ENCODE measurements at places on chromosomes 11 and 22.

DNA sequence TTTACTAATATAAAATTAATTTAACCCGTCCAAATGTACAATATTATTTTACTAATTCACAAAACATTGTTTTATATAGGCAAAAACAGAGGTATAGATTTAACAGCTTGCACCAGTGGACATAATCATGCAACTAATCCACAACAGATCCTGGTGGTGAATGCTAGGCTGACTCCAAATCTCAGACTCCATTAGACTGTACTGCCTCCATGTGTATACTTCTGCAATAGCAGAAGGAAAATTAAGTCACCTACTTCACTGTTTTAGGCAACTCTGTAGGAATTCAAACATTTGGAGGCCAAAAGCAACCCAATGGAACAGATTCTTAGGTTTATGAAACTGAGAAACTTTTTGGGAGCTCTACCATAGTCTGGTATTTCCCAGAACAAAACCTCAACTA, 30.0 kb upstream of the RAB39A start:
- DNase-seq, result peak; percentile 15

GRCh38 chr11:77039491-77040400, 5.5 kb downstream of the B3GNT6 start:
- no peak for DNase-seq

DNA sequence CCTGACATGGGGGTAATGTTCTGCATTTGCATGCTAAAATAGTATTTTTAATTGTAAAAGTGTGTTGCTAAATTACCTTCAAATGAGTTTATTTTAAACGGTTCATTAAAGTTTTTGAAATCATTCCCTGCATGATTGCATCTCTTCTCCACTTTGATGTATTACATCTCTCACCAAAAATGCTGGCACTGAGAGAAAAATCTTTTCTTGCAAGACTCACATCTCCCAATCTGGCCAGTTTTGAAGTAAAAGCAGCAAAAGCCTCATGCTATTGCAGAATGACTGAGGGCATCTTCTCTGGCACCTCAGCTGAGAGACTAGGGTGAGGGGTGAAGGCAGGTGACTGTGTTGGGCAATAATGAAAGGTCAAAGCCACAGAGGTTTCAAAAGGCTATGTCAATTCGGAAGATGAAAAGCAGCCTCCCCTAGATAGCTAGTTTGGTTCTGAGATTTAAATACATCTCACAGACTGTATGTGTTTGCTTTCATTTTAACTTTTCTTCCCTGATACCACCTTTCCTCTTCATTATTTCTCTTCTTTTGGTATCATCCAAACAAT, 292.2 kb upstream of the RAG2 start:
- no peak for DNase-seq

DNA sequence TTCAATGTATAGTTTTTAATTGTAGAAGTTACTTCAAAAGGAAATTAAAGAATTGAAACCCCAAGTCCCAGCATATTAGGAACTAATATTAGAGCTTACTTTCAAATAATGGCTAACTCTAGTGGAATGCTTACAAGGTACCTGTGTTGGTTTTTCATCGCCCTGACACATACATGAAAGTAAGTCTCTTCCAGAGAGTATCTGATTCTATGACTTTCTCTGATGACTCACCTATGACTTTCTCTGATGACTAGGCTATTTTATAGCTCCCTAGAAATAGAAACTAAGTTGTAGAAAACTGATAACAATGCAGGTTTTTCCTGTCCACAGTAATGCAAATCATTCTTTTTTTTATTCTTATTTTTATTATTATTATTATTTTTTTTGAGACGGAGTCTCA, 33.6 kb upstream of the MMP7 start:
- DNase-seq, result peak; percentile 23

DNA sequence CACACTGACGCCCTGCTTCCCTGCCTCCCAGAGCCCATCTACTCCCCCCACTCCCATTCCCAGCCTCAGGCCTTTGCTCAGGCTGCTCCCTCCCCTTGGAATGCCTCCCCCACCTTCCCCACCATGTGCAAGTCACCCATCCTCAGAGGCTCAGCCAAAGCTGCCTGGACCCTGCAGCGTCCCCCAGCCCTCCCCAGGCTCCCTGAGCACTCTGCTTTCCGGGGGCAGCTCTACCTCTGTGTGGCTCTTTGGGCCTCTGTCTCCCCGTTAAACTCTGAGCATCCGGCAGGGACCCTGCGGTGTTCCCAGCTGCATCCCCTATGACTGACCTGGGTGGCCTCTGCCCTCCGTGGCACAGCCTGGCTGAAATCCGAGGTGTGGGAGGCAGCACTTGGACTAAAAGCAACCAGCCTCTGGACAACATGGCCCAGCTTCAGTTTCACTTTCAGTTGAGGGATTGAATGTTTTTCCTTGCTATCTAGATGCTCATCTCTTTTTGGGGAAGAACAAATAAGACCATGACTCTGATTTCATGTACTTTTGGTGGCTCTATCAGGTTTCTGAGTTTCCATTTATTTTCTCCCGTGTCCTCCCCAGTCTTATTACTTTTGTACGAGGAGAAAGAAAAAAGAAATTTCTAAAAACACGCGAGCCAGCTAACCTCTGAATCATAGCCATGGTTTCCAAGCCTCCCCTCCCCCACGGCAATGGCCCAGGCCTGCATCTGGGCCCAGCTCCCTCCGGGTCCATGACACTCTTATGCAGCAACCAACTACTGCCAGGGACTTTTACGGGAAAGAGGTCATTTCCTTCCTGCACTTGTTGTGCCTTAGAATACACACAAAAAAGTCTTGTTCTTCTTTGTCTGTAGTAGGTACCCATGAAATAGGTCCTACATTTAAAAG, 3.8 kb downstream of the APOL3 start:
- DNase-seq, result no peak

DNA sequence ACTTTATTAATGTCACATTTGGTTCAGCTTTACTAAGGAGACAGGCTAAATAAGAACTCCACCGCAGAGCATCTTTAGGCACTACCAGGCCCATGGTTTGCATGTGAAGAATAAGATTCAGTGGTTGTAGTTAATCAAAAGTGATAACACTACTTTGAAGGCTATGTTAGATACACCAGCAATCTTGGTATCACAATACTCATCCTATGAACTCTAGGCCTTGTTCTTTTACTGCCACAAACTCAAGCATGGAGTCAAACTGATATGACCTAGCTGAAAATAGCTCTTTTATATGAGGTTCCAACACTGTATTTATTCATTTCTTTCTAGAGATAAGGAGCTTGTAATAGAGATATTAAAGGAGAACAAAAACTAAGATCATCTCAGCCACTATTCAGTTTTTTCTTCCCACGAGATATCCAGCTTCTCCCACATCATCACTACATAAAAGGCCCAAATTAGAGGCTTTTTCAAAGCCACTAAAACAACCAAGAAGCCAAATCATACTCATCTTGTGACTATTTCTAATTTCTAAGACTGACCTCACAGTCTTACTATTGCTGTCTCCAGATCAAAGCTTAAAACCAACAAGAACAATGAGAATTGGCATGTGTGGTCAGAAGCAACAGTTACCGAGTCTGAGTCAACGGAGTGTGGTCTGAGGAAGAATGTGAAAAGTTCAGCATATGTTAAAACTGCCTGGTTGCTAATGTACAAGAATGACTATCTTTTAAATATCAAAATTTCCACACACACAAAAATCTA, 25.1 kb upstream of the GUCY1A2 start:
- peak; percentile 92 for DNase-seq

DNA sequence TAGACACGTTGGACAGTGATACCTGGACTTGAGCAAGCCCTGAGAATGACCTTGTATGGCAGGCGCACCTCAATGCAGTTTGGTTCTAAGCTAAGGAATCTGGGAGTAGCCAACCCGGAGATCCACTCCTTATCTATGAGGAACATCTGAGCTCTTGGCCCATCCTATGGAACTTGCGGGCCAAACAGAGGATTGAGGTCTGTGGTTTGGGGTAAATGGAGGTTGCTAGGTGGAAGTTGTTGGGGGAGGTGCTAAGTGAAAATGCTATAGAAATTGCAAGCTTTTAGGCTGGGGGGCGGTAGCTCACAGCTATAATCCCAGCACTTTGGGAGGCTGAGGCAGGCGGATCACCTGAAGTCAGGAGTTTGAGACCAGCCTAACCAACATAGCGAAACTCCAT, 8.9 kb downstream of the GDPD5 start:
- no peak for DNase-seq

- no peak for DNase-seq
These were observed 72.0 kb upstream of the MTNR1B start for GRCh38 chr11:92897487-92897886.

- DNase-seq, result peak; percentile 16
These were observed 6.5 kb upstream of the SPON1 start for GRCh38 chr11:13955971-13956421.

DNA sequence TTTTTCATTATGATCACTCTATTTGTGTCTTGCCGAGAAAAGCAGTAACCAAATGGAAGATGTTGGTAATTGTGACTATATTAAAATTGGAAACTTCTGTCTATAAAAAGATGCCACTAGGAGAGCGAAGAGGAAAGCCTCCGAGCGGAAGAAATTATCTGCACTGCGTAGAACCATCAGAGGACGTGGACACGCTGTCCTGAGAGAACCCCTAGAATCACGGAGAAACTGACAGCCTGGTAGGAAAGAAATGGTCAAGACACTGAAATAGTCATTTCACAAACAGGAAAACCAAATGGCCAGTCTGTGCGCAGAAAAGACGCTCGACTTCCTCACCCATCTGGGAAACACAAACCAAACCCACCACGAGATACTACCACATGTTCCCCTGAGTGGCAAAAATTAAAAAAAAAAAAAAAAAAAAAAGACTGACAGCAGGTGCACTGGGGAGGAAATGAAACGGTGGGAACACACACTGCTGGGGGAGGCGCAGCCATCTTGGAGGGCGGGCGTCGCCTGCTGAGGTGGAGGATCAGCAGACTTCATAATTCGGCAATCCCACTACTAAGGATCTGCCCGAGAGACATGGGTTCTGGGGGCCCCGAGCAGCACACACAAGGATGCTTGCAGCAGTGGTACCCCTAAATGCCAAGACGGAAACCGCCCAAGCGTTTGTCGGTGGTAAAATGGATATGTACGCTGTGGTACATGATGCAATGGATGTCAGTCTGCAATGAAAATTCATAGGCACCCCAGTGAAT, 21.3 kb downstream of the IFITM10 start:
- no peak for DNase-seq

DNA sequence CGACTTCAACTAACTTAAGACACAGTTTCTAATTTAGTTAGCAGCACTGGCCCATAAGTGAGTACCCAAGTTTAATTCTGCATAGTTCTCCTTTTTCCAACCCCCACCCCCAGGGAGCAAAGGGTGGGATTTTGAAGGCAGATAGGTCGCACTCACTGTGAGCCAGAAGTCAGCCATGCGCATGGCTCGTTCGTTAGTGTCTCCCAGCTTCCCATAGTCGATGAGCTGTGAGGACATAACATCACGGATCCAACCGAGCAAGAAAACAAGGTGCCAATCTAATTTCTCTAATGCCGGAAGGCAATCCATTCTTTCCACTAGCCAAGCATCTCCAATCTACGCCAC, 577 bp downstream of the MRPL17 start:
- no peak for DNase-seq

DNA sequence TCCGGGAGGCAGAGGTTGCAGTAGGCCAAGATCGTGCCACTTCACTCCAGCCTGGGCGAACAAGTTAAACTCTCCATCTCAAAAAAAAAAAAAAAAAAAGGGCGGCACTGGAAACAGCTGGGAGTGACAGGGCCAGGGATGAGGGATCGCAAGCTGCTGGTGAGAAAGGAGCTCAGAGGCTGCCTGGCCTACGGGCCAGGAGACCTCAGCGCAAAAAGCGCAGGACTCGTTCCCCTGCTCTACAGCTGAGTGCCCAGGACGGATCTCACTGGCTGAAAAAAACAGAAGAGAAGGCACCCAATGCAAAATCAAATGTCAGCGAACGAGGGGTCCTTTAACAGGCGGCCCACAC, 650 bp upstream of the NUP50 start:
- DNase-seq, result no peak

DNA sequence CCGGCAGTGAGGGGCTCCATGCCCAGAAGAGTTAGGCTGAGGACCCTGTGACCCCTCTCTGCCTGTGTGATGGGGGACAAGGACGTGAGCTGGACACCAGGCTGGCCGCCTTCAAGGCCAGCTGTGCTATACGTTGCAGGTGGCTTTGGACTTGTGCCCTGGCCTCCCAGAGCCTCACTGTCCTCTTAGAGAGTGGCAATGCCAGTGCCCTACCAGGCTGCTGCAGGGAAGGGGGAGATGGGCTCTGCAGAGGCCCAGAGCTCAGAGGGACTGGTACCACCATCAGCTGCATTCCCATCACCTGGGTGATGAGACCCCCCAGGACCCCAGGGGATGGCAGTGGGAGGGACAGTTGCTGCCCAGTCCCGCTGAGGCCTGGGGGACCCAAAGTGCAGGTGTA, 90.4 kb upstream of the SHISAL1 start:
- no peak for DNase-seq

DNA sequence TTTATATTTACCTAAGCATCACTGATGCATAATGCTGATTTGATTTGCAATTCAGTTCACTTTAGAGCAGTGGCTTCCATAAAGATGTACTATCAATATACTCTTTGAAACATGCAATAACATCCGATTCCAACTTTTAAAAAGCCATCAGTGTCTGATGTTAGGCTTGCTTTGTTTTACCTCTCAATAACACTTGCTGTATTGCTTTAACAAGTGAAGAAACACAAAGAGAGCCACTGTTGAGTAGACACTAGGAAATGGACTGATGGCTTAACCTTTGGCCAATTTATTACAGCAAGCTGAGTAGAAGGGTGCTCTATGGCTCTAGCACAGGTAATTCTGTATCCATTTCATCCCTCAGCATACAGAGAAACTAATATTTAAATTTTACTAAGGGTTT, 122.1 kb downstream of the FCHSD2 start:
- no peak for DNase-seq

GRCh38 chr11:113267493-113267892, 46.9 kb upstream of the TTC12 start:
- DNase-seq, result no peak

- no peak for DNase-seq
These were observed 26.2 kb downstream of the C2CD3 start for GRCh38 chr11:74144592-74144991.

- peak; percentile 79 for DNase-seq
These were observed 146.8 kb upstream of the ZC3H12C start for GRCh38 chr11:109946322-109946846.

- no peak for DNase-seq
These were observed 2.2 kb downstream of the SEC14L2 start for GRCh38 chr22:30398685-30399680.

DNA sequence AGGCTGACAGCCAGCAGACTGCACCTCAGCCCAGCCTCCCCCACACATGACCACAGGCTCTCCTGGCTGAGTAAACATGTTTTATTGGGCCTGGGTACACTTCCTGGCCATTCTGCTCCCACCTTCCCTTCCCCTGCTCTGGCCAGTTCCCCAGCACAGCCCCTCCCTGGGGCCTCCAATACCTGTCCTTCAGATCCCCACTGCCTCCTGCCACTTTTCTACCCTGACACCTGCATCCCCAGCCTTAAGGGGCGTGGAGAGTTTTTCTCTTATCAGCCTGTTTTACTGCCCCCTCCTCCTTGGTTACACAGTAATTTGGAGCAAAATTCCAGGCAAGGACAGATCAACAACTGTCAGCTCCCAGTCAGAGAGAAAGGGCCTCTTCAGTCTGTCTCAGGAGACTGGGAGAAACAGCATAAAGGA, at the start of gene ISX:
TSS of gene ISX (plus strand) at position 363 of the 423 bp plus-strand sequence. CDS start 930 bp downstream, outside the sequence.
- no peak for DNase-seq

Measured in fibroblast of skin of left biceps (primary cell).